Effector CD4-positive, alpha-beta T cell (primary cell): ENCODE measurements at places on chromosomes 5 and 9.

- no peak for DNase-seq
These were observed 7.3 kb downstream of the SRFBP1 start for GRCh38 chr5:121968910-121969607.

DNA sequence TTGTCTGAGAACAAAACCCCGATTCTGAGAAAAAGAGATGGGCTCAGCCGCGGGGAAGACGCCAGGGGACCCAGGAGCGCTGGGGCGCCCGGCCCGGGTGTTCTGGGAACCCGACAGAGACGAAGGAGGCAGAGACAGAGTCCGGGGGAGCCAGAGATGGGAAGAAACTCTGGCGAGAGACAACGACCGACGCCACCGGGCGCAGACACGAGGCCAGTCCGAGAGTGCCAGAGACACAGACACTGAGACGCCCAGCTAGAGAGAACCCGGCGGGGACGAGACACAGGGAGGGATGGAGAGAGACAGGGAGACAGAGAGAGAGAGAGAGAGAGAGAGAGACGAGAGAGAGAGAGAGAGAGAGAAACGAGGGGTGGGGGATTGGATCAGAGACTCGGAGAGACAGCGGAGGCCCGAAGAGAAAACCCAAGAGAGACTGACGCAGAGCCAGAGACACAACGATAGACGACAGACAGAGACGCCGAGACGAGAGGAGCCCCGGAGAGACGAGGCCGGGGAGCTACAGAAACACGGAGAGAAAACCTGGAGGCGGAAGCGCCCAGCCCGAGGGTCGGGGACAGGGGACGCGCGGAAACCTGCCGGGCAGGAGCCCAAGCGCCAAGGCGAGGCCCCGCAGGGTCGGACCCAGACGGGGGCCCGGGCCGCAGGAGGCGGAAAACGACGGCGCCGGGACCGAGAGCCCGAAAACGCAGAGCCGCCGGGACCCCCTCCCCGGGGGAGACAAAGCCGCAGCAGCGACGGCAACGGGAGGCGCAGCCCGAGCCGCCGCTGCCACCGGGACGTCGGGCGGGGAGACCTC, 3.3 kb downstream of the NR5A1 start:
- DNase-seq, result no peak

GRCh38 chr5:98804066-98804465, 30.6 kb downstream of the RGMB start:
- DNase-seq, result no peak

GRCh38 chr5:142874540-142874939, 104.4 kb downstream of the ARHGAP26 start:
- no peak for DNase-seq
